ENCODE measurements at places on chromosomes 16 and 17. TPM values are rescaled to one million over a fixed set of nuclear protein-coding genes. Genes with fewer than 3 reads are reported as not detected.

The ZNF469 gene
- 5.9 TPM for total RNA-seq

The PRSS33 gene
- not detected for total RNA-seq

The CDH8 gene
- not detected for total RNA-seq

The ANKRD40CL gene
- total RNA-seq, result not detected

The RDM1 gene
- not detected for total RNA-seq

The SUMO2 gene
- 229 TPM for total RNA-seq

The BIRC5 gene
- total RNA-seq, result 0.51 TPM

The GRAP gene
- total RNA-seq, result 73.8 TPM

The MLYCD gene
- total RNA-seq, result 17.1 TPM

The CES4A gene
- total RNA-seq, result 10.4 TPM

- no peak for DNase-seq
Observed at GRCh38 chr16:77514500-77515220, 79.8 kb upstream of the ADAMTS18 start.

GRCh38 chr17:4499431-4500190 lies 930 bp downstream of the SPNS2 start:
- peak; percentile 56 for DNase-seq

DNA sequence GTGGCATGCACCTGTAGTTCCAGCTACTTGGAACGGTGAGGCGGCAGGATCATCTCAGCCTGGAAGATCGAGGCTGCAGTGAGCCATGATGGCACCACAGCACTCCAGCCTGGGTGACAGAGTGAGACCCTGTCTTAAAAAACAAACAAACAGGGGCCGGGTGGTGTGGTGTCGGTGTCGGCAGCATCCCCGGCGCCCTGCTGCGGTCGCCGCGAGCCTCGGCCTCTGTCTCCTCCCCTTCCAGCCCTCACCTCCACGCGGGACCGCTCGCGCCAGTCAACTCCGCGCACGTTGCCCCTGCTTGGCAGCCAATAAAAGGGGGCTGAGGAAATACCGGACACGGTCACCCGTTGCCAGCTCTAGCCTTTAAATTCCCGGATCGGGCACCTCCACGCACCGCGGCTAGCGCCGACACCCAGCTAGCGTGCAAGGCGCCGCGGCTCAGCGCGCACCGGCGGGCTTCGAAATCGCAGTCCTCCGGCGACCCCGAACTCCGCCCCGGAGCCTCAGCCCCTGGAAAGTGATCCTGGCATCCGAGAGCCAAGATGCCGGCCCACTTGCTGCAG lies 204.7 kb downstream of the CDRT15L2 start:
- no peak for DNase-seq

DNA sequence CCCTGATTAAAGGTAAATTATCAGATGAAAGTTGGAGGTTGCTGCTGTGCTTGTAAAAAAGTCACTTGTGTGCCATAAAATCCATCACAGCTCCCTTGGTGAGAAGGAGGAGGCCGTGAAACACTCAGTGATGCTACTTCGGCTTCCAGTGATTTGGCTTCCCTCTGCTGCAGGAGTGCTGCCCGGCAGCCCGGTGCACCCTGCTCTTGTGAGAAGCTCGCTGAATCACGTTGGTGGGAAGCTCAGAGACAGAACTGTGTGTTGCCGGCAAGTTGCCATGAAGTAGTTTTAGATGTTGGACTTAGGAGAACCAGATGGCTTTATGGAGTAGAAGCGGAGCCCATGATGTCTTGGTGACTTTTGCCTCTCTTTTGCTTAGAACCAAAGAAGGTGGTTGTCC lies 33.3 kb downstream of the MSI2 start:
- no peak for DNase-seq

DNA sequence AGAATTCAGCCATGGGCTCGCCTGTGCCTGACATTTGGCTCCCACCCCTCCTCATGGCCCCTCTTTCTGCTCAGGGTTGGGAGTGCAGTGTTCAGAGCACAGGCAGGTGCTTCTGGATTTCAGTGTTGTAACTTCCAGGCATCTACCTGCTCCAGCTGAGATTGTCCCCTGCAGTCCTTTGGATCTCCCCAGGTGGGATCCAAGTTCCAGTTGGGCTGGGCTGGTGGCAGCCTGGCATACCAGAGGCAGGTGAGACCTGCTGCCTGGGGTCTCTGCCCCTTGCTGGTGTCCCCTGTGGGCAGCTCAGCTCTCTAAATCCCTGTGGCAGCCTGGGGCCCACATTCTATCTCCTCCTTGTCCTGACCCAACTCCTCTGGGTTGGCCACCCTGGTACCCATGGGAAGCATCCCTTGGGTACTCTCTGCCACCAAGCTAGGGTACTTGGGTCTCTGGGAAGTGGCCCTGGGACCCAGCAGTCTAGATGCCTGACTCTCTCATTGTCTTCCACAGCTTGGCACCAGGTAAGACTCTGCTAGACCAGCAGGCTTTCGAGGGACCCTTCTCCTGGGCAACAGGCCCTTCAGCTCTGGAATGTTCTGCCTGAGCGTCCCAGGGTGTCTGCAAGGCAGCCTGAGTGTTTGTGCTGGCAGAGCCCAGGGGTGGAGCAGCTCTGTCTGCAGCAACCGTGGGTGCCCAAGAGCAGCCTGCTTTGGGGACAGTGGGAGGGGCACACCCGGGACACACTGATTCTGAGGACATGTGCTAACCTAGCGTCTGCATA lies 42.5 kb downstream of the DNAH17 start:
- no peak for DNase-seq

DNA sequence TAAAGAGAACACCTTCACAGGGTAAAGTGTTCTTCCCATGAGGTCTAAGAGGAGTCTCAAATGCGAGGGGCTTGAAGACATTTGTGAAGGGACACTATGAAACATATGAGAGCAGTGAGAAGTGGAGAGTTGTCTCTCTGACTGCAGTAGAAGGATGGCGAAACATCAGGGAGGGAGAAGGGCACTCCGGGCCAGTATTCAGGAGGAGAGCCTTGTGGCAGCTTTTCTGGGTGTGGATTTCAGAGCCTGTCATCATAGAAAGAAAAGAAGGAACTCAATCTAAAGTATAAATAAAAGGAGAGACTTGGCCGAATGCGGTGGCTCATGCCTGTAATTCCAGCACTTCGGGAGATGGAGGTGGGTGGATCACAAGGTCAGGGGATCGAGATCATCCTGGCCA lies 117.2 kb downstream of the RBFOX1 start:
- no peak for DNase-seq

DNA sequence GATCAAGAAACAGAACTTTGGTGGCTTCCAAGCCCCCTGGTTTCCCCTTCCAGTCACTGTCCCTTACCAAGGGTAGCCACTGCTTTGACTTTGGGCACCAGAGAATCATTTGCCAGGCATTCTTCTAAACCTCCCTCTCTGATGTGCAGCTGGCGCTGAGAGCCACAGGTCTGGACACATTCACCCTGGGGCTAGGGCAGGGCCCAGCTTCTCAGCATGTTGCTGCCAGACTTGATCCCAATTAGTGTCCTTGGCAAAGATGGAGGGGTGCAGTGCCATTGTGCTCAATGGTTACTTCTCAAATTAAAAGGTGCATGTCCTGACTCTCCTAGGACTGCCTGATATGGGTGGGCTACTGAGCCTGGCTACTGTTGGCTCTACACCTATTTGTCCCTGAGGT lies 7.6 kb upstream of the SLC47A2 start:
- no peak for DNase-seq

GRCh38 chr16:26606381-26607150 lies 460.2 kb upstream of the C16orf82 start:
- DNase-seq, result no peak

DNA sequence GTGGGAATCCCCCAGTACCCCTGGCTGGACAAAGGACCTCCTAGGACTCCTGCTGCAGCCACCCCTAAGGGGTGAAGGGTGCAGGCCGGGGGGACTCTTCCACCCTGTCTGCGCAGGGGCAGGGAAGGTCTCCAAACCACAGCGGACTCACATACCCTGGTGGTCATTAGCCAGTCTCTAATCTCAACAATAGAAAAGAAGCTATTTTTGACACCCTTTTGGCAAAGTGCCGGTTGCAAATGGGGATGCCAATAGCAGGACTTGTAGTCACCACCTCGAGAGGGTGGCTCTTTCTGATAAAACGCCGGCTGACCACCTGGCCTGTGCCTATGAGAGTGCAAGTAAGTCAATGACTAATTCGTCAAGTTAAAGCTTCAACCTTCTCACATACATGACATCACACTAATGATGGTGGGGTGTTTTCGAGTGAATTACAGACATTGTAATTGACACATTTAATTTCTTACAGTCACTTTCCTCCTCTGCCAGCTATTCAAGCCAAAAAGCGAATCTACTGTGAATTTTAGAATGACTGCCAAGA lies 23.1 kb upstream of the DNAH17 start:
- no peak for DNase-seq

- no peak for DNase-seq
Observed at GRCh38 chr17:77836557-77837041, 121.9 kb upstream of the TNRC6C start.

DNA sequence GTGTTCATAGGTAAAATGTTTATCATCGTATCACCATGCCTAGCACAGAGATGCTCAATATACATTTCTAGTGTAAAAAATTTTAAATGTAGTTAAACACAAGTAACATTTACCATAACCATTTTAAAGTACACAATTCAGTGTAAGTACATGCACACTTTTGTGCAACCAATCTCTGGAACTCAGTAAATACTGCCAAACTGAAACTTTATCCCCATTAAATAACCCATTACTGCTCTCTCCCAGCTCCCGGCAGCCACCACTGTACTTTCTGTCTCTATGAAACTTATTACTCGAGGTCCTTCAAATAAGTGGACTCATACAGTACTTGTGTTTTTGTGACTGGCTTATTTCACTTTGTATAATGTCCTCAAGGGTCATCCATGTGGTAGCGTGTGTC lies 29.0 kb downstream of the RMI2 start:
- DNase-seq, result no peak

- DNase-seq, result peak; percentile 58
Observed at GRCh38 chr16:17467923-17468540, 2.7 kb downstream of the XYLT1 start.

DNA sequence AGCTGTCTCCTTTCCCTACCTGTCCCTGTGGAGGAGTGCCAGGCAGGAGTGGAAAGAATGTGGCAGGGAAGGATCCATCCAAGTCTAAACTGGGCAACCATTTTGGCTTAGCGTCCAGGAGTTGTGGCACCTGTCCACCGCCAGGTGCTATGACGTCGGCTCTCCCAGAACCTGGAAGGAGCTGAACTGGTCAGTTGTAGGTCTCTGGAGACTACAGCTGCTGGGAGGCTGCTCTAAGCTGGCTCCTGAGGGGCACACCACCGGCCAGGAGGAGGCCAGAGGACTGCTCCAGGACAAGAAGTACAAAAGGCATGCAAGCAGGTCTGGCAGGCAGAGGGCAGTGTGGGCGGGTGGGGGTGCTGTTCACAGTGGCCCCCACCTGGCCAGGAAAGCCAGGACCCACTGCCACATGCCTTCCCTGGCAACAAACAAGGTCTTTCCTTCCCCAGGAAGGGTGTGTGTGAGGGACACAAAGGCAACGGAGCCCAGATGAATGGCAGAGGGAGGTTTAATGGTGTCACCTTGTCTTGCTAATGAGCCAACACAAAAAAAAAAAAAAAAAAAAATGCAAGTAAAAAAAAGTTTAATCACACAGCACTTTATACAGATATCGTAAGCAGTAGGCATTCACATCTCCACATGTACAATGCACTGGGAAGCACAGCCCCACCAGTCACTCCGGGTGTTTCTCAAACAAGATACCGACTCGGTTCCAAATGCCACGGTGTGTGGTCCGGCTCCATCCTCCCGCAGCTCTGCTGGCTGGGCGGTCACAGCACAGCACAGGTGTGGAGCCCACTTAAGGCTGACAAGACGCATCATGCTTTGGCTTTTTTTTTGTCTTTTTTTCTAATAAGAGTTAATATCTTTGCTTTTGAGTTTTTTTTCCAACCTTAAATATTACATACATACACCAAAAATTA lies 4.8 kb downstream of the SPHK1 start:
- no peak for DNase-seq

- no peak for DNase-seq
Observed at GRCh38 chr16:66300037-66300436, 66.5 kb upstream of the CDH5 start.

DNA sequence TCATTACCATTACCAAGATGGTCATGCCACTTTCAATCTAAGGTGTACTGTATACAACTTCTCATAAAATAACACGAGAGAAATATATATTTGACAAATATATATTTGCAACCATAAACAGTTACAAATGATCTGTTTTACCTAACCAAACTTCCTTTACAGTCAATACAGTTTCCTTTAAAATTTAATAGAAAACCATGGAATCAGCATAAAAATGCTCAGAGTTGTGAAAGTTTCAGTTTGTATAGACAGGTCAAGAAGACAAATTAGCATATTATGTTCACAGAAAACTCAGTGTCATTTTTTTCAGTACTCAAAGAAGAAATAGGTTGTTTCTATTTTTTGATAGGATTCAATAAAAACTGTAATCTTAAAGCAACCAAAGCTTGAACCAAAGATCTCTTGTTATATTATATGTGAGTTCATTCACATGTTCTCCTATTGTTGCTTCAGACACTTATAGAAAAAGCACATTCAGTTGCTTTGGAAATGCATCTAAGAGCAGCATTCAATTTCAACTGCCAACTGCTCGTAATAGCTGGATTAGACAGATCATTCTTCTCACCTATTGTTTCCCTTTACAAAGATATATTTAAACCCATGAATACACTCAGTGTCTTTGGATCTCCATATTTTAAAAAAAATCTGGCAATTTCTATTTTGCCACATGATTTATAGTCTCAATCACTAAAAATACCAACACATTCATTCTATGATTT lies 15.1 kb downstream of the SSH2 start:
- DNase-seq, result no peak

- no peak for DNase-seq
Observed at GRCh38 chr17:17810084-17810894, 26.5 kb downstream of the SREBF1 start.

- no peak for DNase-seq
Observed at GRCh38 chr16:12065866-12066545, 89.5 kb downstream of the SNX29 start.

DNA sequence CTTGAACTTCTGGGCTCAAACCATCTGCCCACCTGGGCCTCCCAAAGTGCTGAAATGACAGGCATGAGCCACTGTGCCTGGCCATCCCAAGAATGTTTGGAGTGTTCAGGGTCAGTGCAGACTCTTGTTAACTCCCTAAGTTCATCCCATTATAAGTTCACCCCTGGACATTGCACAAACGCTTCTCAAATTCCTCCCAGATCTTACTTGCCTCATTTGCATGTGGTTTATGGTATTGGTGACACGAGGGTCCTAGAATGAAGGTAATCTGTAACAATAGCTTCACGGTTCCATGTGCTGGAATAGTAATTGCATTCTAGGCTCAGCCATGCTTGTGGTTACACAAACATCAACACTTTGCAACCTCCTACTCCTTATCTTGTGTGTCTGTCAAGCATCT lies 5.0 kb upstream of the CCDC42 start:
- DNase-seq, result no peak

DNA sequence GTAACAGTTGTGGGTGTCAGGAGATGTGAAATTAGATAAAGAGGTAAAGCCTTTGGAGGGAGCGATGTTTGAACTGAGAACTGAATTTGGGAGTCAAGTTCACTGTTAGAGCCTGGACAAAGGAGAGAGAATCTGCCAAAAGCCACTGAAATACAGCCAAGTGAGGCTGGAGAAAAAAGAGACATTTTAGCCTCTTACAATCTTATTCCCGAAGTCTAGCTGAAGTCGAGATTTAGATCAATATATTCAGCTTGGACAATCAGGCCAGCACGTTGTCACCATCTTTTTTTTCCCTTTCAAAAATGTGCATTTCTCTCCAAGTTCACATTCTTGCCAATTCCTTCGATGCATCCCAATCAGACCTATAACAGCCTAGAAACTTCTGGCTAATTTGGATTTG lies 312.2 kb downstream of the RBFOX1 start:
- no peak for DNase-seq

- no peak for DNase-seq
Observed at GRCh38 chr17:62723842-62724241, 84.3 kb downstream of the MARCHF10 start.

GRCh38 chr16:77336637-77337036 lies 98.2 kb downstream of the ADAMTS18 start:
- DNase-seq, result no peak

All from B cell (primary cell).